ENCODE measurements at places on chromosomes 3 and 15. TPM values are rescaled to one million over a fixed set of nuclear protein-coding genes. Genes with fewer than 3 reads are reported as not detected.

CCDC80 gene
- 63.4 TPM for total RNA-seq

RLBP1 gene
- not detected for total RNA-seq

GOLGA8H gene
- 1.8 TPM for total RNA-seq

CACNA2D2 gene
- total RNA-seq = 0.51 TPM

KCNH8 gene
- total RNA-seq = not detected

FAM174B gene
- 7.6 TPM for total RNA-seq

LRRC2 gene
- total RNA-seq = not detected

PRR20G gene
- 0.19 TPM for total RNA-seq

CPEB1 gene
- total RNA-seq = 2.9 TPM

BUB1B gene
- 32.9 TPM for total RNA-seq

TRH gene
- not detected for total RNA-seq

GOLGA6L10 gene
- 0.69 TPM for total RNA-seq

SNURF gene
- total RNA-seq = 7.0 TPM

CHRNA7 gene
- 4.2 TPM for total RNA-seq

RTP3 gene
- not detected for total RNA-seq

ZNF774 gene
- total RNA-seq = 0.62 TPM

IL5RA gene
- not detected for total RNA-seq

MIX23 gene
- 71.8 TPM for total RNA-seq

NPAP1 gene
- total RNA-seq = not detected

PPP1R14D gene
- total RNA-seq = not detected

KBTBD13 gene
- not detected for total RNA-seq

Data from A549 treated with CORT108297 at 1 μM for 4 hours (cell line).